ENCODE measurements at places on chromosomes 6 and 20. TPM values are rescaled to one million over a fixed set of nuclear protein-coding genes. Genes with fewer than 3 reads are reported as not detected.

Gene ZNF831
- total RNA-seq, result 0.57 TPM

Gene GDAP1L1
- total RNA-seq, result not detected

DNA sequence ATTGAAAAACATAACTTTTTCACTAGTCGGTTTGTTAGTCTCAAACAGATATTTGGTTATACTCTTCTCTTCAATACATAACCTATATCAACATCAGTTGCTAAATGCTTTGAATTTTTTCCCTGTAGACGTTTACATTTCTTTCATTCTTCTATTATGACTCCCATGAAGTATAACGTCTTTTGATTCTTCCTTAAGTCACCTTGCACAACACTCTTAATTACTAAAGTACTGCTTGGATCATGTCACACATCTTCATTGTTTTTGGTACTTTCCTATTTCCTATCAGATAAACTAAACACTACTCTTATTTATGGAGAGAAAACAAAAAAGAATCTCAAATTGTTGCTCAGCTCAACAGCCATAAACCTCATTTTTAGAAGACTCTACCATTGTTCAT, 23.0 kb upstream of the BMP5 start:
- DNase-seq, result no peak

- no peak for DNase-seq
These were observed 246.9 kb downstream of the SOX4 start for GRCh38 chr6:21840428-21840827.

GRCh38 chr6:13924146-13924948, 405 bp upstream of the RNF182 start:
- peak; percentile 66 for DNase-seq

DNA sequence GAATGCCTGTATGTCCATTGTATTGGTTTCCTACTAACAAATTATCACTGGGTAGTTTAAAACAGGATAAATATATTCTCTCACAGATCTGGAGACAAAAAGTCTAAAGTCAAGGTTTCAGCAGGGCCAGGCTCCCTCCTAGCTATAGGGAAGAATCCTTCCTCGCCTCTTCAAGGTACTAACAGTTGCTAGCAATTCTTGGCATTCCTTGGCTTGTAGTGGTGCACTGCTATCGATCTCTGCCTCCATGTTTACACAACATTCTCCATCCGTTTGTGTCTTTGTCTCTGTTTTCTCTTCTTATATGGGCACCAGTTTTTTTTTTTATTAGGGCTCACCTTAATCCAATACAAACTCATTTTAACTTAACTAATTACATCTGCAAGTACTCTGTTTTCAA, 48.9 kb downstream of the OR2B6 start:
- no peak for DNase-seq

GRCh38 chr6:38215225-38215624, 395.7 kb downstream of the ZFAND3 start:
- no peak for DNase-seq

DNA sequence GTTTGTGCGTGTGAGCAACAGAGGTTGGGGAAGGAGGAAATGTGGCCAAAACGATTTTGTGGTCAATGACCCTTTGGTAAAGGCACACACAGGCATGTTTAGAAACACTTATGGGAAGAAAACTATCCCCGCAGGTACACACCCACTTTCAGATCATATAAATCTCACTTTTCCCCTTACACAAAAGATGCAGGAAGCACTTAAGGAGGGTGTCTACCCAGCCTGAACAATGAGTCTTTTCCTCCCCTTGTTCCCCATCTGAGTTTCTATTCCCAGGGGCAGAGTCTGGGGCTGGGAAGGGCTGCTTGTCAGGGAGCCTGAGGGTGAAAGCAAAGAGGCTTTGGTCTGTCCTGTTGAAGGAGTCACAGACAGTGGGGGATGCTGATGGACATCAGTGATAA, 193.2 kb upstream of the SALL4 start:
- DNase-seq, result no peak

DNA sequence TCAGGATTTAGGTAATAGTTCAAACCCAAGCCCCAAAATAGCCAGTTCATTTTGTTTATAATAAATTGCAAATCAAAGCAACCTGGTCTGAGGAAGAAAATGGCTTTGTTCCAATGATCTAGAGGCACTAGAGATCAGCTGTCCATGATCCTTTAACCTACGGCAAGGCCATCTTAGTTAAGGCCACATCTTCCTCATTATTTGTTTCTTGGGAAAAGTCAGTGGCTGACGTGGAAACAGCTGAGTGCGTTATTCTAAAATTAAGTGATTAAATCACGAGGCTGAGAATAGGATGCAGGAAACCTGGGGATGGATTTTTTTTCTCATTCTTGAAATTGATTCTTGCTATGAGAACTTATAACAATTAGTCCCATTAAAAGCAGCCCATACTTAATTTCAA, 10.1 kb upstream of the TENT5A start:
- DNase-seq, result no peak

All from aorta (tissue), 5 donors.